SJCRH30 (cell line): ENCODE measurements at places on chromosomes 16 and 17. TPM values are rescaled to one million over a fixed set of nuclear protein-coding genes. Genes with fewer than 3 reads are reported as not detected.

- H3K36me3 ChIP-seq = peaks cover 13% of the 10 kb centered on the region
- no peak for DNase-seq
- no peaks in the 10 kb centered on the region for H3K27me3 ChIP-seq
- no peaks in the 10 kb centered on the region for H3K4me1 ChIP-seq
- no peak overlapping the region for H3K27ac ChIP-seq
- no peak overlapping the region for H3K4me3 ChIP-seq
Measured at GRCh38 chr17:28141773-28142172, 99.3 kb downstream of the NLK start.

- no peaks in the 10 kb centered on the region for H3K27me3 ChIP-seq
- H3K27ac ChIP-seq = peak overlapping the region; percentile 83
- DNase-seq = no peak
- H3K36me3 ChIP-seq = no peaks in the 10 kb centered on the region
- H3K4me1 ChIP-seq = peaks cover 3% of the 10 kb centered on the region; the same call in 1 of the 2 replicates
Measured at GRCh38 chr16:74605746-74606520, 981 bp downstream of the GLG1 start.

DNA sequence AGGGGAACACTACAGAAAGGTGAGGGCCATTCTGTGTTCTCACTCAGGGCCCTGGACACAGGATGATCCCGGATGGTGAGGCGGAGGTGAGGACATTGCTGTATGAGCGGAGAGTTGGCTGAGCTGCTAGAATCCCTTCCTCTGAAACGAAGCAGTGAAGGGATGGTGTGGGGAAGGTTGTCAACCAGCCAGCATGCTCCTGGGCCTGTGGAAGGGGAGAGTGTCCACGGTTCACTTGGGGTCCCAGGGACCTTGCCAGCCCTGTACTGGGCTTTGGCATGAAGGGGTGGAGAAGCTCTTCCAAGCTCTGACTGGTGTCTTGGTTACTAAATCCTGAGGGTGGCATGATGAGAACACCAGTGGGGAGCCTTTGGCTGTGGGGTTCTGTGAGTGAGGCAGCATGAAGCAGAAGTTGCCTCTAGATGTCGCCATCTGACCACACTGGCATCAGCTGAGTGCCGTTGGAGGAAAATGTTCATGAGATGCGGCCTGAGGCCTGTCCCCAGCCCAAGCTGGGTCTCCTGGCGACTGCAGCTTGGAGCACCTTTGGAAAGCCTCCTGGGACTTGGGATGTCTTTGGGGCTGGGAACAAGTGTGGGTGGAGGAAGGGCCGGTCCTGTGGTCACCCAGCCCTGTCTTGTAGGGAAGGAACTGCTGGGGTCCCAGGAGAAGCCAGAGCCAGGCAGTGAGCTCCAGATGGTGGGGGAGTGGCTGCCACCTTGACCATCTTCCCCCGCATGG lies 14.8 kb downstream of the PDP2 start:
- no peaks in the 10 kb centered on the region for H3K36me3 ChIP-seq
- H3K4me3 ChIP-seq = no peak overlapping the region
- no peak overlapping the region for H3K27ac ChIP-seq
- peaks cover 8% of the 10 kb centered on the region for H3K4me1 ChIP-seq

DNA sequence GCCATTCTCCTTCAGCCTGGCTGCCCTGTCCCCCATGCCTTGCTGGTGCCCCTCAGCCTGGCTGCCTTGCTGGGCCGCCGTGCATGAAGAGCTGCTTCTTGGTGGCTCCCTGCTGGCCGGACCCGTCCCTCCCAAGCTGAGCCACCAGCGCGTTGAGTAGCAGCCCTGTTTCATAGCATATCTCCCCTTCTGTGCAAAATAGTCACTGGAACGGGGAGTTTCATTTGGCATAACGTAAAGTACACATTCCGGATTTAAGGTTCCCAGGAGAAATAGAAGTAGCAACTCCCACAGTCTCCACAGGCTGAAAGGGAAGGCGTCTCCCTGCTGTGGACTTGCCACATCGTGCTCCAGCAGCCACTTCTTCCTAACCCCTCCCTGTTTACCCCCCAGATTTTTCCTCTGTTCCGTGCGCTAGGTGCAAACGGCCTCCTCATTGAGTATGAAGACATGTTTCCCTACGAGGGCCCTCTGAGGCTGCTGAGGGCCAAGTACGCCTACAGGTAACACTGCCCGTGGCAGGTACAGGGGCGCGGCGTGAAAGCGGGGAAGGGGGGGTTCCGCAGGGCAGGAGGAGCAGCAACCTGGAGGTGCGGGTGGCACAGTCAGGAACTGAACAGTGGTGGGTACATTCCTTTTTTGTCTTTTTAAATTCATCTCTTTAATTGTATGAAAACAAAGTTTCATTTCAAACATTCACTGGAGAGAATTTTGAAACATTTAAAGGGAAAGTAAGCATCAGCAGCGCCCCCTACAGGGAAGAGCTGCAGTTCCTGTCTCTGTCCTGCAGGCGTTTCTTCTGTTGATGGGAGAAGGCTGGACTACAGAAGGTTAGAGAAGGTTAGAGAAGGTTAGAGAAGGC lies 5.8 kb upstream of the OGFOD3 start:
- peaks cover 6% of the 10 kb centered on the region; the same call in 1 of the 2 replicates for H3K36me3 ChIP-seq
- peak; percentile 75 for DNase-seq
- H3K4me3 ChIP-seq = no peak overlapping the region
- H3K4me1 ChIP-seq = peaks cover 2% of the 10 kb centered on the region; the same call in 1 of the 2 replicates
- no peak overlapping the region for H3K27ac ChIP-seq
- H3K27me3 ChIP-seq = no peaks in the 10 kb centered on the region

DNA sequence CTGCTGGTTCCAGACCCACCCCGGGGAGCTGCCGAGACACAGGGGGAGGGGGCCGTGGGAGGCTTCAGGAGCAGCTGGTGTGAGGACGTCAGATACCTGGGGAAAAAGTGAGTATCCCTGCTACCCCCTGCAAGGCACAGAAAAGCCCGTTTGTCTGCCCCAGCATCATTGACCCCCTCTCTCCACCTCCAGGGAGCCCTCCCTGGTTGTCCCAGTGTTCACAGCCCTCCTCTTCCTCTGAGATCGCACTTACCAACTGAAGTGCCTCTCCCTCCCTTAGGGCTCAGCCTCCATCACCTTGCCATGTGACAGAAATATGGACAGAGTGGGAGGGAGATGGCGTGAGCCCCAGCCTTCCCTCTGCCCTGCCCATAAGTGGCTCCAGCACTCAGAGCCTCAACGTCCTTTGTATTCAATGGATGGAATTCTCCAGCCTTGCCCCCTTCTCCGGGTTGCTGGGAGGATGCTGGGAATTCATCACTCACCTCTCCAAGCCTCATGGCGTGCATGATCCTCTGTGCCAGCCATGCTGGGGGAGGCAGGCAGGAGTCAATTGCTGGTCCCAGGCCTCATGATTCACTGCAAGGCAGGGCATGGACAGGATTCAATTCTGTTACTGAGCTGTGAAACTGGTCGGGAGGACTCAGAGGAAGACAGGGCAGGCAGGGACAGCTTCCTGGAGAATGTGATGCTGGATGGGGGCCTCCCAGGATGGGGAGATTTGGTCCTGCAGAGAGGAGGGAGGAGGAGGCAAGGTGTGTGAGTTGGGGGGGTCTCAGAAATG lies 14.6 kb downstream of the SPNS3 start:
- H3K27ac ChIP-seq = no peak overlapping the region
- no peak overlapping the region for H3K4me3 ChIP-seq
- no peaks in the 10 kb centered on the region for H3K4me1 ChIP-seq
- H3K27me3 ChIP-seq = no peaks in the 10 kb centered on the region
- H3K36me3 ChIP-seq = no peaks in the 10 kb centered on the region

- H3K27ac ChIP-seq = no peak overlapping the region
- peaks cover 10% of the 10 kb centered on the region; the same call in 1 of the 2 replicates for H3K27me3 ChIP-seq
- H3K36me3 ChIP-seq = no peaks in the 10 kb centered on the region
- DNase-seq = no peak
Measured at GRCh38 chr17:73135766-73136165, 29.0 kb upstream of the SSTR2 start.

DNA sequence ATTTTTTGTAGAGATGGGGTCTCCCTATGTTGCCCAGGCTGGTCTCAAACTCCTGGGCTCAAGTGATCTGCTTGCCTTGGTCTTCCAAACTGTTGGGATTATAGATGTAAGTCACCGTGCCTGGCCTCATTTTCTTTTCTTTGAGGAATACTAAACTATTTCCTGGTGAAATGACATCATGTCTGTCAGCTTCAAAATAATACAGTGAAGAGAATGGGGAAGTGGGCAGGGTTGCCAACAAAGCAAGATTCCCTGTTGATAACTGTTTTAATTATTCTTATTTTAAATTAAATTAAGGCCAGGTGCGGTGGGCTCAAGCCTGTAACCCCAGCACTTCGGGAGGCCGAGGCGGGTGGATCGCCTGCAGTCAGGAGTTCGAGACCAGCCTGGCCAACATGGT lies 21.1 kb downstream of the PIPOX start:
- no peak overlapping the region for H3K4me3 ChIP-seq
- peaks cover 42% of the 10 kb centered on the region for H3K4me1 ChIP-seq
- no peaks in the 10 kb centered on the region for H3K27me3 ChIP-seq

GRCh38 chr17:36864827-36865430 lies 72.3 kb upstream of the LHX1 start:
- DNase-seq = no peak
- no peaks in the 10 kb centered on the region for H3K36me3 ChIP-seq
- H3K4me1 ChIP-seq = no peaks in the 10 kb centered on the region
- no peak overlapping the region for H3K4me3 ChIP-seq
- no peaks in the 10 kb centered on the region; the same call in 1 of the 2 replicates for H3K27me3 ChIP-seq
- no peak overlapping the region for H3K27ac ChIP-seq

GRCh38 chr17:73478768-73479424 lies 165.3 kb downstream of the SDK2 start:
- H3K4me1 ChIP-seq = peaks cover 21% of the 10 kb centered on the region
- H3K27me3 ChIP-seq = no peaks in the 10 kb centered on the region
- DNase-seq = no peak
- no peak overlapping the region for H3K27ac ChIP-seq
- H3K36me3 ChIP-seq = no peaks in the 10 kb centered on the region
- no peak overlapping the region for H3K4me3 ChIP-seq

DNA sequence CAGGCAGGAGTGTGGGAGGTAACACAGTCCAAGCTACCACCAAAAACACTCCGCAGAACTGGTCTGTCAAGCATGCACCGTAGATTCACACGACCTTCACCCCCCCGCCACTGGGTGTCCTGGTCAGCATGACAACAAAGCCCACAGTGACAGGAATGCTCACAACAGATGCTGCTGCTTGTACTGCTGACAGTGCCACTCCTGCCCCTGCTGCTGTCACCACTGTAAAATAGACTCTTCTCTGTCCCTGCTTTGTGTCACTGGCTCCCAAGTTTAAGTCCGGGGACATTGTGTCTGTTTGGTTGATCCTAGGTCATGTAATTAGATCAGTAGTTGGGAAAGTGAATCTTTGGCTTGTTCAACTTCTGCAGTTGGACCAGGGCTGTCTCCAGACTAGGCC lies 7.0 kb upstream of the ODF4 start:
- peak; percentile 45 for DNase-seq
- no peaks in the 10 kb centered on the region for H3K27me3 ChIP-seq
- H3K27ac ChIP-seq = peak overlapping the region; percentile 89; the same call in 1 of the 2 replicates
- H3K36me3 ChIP-seq = no peaks in the 10 kb centered on the region

GRCh38 chr17:10198509-10199249 lies at the start of gene GAS7:
Gene GAS7, minus strand, starts transcription at chr17:10198606.
- H3K4me1 ChIP-seq = no peaks in the 10 kb centered on the region
- no peak within 1 kb of the TSS for H3K4me3 ChIP-seq
- H3K27ac ChIP-seq = no peak within 1 kb of the TSS
- H3K27me3 ChIP-seq = no peaks in the 10 kb centered on the region
- no peaks in the 10 kb centered on the region for H3K36me3 ChIP-seq

DNA sequence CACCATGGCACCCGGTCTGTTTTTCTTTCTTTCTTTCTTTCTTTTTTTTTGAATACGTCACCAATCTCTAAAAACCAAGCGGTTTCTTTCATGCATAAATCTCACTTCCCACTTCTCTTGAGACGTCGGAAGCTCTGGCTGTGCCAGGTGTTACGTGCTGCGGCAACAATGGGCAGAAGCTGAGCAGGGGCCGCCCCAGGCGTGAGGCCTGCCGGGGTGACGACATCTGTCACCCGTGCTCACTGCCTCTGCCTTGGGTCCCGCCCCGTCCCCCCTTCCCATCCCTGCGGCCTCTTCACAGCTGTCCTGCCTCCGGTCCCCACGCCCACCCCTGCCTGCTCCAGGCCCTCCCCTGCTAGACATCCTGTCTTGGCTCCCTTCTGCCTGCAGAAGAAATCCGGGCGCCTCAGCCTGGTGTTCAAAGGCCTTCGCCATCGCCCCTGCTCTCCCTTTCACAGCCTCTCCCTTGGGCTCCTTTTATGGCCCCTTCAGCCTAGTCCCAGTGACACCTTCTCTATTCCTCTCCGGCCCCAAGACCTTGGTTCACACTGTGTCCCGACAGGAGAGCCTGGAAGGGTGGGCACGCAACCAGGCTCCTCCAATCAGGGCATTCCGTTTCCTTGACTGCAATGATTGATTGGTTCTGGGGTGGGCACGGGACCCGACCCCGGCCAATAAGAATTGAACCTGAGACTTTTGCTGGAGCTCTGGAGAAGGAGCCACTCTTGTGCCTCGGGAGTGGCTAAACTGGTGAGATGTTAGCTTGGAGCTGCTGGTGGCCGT lies 4.8 kb downstream of the P2RX1 start:
- peak; percentile 89 for DNase-seq
- no peaks in the 10 kb centered on the region for H3K4me1 ChIP-seq
- peak overlapping the region; percentile 41 for H3K27ac ChIP-seq
- no peaks in the 10 kb centered on the region for H3K36me3 ChIP-seq

DNA sequence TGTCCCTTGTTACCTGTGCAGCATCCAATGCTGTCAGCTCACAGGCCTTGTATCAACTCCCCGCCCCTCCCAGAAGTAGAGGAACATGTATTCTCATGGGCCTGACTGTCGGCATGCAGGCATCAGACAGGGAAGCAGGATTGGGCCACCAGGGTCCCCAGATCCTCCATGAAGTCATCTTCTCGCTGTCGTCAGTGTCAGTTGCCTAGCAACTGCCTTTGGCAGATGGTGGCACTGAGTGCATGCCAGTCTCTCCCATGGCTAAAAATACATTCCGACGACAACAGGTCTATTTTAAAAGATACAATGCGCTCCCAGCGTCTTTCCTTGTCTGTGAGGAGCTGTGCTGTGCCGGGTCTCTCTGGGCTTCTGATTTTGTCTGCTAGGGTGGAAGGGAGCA lies 36.8 kb upstream of the CES5A start:
- no peaks in the 10 kb centered on the region for H3K4me1 ChIP-seq
- no peak overlapping the region for H3K27ac ChIP-seq
- no peak for DNase-seq
- H3K4me3 ChIP-seq = no peak overlapping the region
- H3K27me3 ChIP-seq = peaks cover 25% of the 10 kb centered on the region
- H3K36me3 ChIP-seq = no peaks in the 10 kb centered on the region

GRCh38 chr16:51034481-51035109 lies 116.5 kb downstream of the SALL1 start:
- H3K27me3 ChIP-seq = no peaks in the 10 kb centered on the region; the same call in 1 of the 2 replicates
- DNase-seq = no peak
- H3K36me3 ChIP-seq = no peaks in the 10 kb centered on the region
- H3K4me3 ChIP-seq = no peak overlapping the region
- no peak overlapping the region for H3K27ac ChIP-seq

SGCA gene
- 43.2 and 43.4 TPM in 2 replicates for total RNA-seq

ZNF19 gene
- 1.1 and 2.4 TPM in 2 replicates for total RNA-seq

ERN1 gene
- total RNA-seq = 2.2 and 3.8 TPM in 2 replicates

DNASE1L2 gene
- 0.96 and 1.7 TPM in 2 replicates for total RNA-seq

FGF11 gene
- 4.0 and 5.0 TPM in 2 replicates for total RNA-seq

UTS2R gene
- total RNA-seq = 8.0 and 8.3 TPM in 2 replicates

KRTAP2-3 gene
- total RNA-seq = not detected in 2 replicates
